Ecto neural progenitor cell (in vitro differentiated cells): ENCODE measurements at places on chromosomes 16 and 17.
A peak's percentile ranks its signal among the peaks of the same experiment; 100 is the strongest.

GRCh38 chr17:10993126-10993525 lies 155.2 kb upstream of the PIRT start:
- no peak for DNase-seq

DNA sequence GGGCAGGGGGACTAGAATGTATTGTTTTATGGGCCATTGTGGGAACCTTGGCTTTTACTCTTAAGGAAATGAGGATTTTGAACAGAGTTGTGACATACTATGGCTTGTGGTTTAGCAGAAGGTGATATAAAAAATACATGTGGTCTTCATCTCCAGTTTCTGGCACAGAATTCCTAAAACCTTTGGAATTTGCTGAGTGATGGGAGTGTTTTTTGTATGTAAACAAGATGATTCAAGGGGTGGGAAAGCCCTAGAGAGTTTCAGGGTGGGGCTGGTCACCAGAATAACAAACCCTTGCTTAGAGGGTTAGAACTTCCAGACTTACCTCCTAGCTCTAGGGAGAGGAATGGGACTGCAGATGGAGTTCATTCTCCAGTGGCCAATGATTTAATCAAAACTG lies 316.1 kb downstream of the PHKB start:
- no peak for DNase-seq

DNA sequence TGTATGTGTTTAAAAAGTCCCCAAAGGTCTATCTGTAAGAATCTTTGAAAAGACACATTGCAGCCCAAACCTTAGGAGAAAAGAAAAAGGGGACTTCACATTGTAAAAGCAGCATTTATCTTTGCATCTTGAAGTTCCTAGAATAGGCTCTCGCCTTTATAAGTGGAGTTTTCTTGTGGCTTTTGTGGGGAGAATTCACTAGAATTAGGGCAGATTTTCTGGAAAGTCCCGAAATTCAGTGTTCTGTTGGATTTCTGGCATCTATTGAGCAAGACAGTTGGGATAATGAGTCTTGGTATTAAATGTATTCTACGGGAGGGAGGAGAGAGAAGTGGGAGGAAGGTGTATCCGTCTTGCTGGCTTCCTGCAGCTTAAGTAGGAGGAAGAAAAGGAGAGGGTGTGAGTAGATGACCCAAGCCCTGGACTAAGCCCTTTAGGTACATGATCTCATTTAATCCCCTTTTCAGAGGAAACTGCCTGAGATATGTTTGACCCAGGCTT lies 62.6 kb downstream of the PRKCA start:
- peak; percentile 46 for DNase-seq

GRCh38 chr17:38685491-38685890 lies 10.7 kb upstream of the EPOP start:
- DNase-seq: no peak

GRCh38 chr17:40469805-40470675 lies 26.8 kb downstream of the IGFBP4 start:
- DNase-seq: no peak

- DNase-seq: no peak
These were observed 77.9 kb upstream of the LGALS9 start for GRCh38 chr17:27553019-27553511.

DNA sequence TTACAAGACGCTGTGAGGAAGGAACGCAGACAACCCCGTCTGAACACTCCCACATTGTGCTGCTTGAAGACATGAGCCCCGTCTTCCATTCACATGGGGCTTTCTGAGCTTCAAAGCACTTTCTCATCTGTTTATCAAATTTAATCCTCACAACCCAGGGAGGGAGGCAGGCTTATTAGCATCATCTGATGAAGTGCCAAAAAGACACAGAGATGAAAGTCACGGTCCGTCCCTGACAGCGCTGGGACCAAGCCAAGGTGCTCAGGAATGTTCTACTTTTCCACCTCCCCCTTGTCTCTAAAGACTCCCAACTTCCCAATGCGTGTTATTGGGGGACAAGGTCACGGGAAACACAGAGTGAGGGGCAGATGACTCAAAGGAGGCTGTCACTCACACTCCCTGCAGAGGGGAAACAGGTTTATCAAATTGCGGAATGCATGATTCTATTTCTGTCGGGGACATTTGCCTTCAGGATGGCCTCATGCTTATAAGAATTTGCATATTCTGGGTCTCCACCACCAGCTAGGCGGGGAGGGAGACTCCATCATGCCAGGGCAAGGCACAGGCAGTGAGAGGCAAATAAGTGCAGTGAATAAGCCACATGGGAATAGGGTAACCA lies 10.7 kb downstream of the XYLT1 start:
- DNase-seq: no peak

DNA sequence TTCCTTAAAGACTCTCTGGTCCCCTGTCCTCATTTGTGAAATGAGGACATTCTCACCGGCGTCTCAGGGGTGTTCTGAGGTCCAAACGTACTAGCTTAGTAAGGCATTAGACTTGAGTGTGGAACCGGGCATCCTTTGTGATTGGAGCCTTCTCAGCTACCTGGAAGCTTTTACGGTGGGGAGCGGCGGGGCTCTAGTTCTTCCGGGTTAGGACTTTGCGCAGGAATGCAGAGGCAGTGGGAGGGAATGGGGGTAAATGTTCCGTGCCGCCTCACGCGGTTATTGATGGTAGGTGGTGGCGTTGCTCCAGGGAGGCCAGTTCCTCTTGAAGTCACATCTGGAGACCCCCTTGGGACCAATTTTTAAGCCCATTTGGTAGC lies 113.6 kb downstream of the SNX29 start:
- no peak for DNase-seq

DNA sequence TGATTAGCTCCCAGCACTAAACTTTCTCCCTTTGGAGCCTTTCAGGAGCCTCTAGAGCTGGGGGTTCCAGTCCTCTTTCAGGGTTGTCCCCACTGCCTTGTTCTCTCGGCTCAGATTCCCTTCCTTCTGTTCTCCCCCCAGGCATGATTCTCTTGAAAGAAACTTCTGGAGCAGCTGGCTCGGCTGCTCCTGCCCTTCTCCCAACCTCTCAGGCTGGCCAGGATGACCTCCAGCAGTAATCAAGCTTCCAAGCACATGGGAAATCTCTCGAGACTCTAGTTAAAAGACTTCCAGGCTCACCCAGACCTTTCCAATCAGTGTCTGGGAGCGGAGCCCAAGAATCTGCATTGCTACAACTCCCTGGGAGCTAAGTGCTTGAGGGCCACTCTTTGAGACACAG lies 3.6 kb downstream of the SDK2 start:
- no peak for DNase-seq

- no peak for DNase-seq
These were observed 5.4 kb downstream of the BANP start for GRCh38 chr16:87956365-87957231.

- DNase-seq: no peak
These were observed 1.1 kb downstream of the CRAMP1 start for GRCh38 chr16:1613211-1613622.

- DNase-seq: no peak
These were observed 1.5 kb downstream of the SPOP start for GRCh38 chr17:49676276-49676868.

DNA sequence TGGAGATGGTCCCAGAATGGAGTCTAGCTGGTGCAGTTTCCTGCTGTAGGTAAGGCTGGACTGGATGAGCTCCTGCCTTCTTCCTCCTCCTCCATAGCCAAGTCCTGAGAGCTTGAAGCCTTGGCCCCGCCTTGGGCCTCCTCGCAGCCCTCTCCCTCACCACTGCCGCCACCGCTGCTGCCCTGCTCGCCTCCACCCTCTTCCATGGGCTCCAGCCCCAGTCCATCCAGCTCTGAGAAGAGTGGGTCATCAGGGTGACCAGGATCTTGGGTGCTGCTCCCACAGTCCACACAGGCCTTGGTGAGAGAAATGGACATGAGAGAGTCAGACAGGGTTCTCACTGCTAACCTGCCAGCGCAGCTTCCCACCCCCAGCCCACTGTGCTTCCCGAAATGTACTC lies 11.2 kb downstream of the PER1 start:
- DNase-seq: no peak

- DNase-seq: no peak
These were observed 25.0 kb downstream of the PPL start for GRCh38 chr16:4911970-4912386.

GRCh38 chr17:41873559-41874292 lies 8.5 kb upstream of the KLHL11 start:
- DNase-seq: no peak

DNA sequence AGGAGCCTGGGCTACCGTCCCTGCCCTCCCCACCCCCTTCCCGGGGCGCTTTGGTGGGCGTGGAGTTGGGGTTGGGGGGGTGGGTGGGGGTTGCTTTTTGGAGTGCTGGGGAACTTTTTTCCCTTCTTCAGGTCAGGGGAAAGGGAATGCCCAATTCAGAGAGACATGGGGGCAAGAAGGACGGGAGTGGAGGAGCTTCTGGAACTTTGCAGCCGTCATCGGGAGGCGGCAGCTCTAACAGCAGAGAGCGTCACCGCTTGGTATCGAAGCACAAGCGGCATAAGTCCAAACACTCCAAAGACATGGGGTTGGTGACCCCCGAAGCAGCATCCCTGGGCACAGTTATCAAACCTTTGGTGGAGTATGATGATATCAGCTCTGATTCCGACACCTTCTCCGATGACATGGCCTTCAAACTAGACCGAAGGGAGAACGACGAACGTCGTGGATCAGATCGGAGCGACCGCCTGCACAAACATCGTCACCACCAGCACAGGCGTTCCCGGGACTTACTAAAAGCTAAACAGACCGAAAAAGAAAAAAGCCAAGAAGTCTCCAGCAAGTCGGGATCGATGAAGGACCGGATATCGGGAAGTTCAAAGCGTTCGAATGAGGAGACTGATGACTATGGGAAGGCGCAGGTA lies 762 bp downstream of the CDK12 start:
- DNase-seq: no peak

- DNase-seq: no peak
These were observed at the start of gene CRHR1 for GRCh38 chr17:45784293-45784740. CRHR1 (plus strand) TSS chr17:45784320; CDS start chr17:45784545, 225 bp downstream.

DNA sequence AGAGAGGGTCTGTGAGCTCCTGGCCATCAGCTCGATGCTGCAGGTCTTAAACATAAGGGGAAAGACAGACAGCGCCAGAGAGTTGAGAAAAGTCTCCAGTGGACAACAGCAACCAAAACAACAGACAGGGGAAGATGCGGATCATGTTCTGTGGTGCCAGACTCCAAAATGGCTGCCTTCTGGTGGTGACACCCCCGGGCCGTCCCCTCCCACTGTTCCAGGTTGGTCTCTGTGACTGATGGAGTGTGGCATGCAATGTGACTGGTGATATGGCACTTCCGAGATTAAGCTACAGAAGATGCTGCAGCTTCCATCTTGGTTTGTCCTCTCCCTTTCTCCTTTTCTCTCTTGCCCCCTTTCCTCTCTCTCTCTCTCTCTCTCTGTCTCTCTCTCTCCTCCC lies 40.4 kb upstream of the RBFOX3 start:
- DNase-seq: no peak

DNA sequence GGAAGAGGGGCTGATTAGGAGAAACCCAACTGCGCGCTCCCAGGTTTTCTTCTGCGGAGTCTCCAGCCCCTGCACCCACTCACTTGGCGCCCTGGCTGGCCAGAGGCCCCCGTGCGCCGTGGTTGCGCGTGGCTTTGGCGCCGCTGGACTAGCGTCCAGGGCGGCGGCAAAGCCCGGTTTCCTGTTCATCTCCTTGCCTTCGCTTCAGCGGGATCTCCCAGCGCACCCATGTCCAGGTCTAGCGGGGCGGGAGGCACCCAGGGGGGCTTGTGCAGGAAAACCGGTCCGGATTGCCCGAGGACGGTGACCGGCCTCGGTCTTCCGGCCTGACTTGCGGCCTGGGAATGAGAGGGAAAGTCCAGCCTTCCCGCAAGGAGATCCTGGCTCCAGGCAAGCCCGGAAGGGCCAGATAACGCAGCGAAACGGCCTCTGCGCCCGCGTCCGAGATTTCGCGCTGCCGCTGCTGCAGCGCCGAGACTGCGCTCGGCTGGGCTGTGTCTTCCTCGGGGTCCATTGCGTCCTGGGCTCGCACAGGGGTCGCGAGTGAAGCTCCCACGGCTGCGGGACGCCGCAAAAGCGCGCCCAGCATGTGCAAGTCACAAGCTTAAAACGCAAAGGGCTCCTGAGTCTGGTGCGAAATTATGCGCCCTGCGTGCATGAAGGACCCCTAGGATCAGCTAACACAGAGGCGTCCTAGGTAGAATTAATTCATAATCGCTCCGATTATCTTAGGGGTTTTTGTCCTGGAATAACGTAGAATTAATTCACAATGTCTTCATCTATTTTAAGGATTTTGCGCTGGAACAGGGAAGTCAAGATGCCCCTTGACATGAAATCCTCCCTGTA lies 5.7 kb downstream of the FOXF1 start:
- no peak for DNase-seq

GRCh38 chr17:63430223-63430622 lies 15.9 kb downstream of the CYB561 start:
- DNase-seq: no peak

- no peak for DNase-seq
These were observed 83.1 kb downstream of the NT5M start for GRCh38 chr17:17386094-17386800.

GRCh38 chr17:72987166-72987565 lies 105.3 kb downstream of the SLC39A11 start:
- no peak for DNase-seq

- DNase-seq: peak; percentile 74
These were observed 385 bp downstream of the CFAP119 start for GRCh38 chr16:30761427-30761927.

DNA sequence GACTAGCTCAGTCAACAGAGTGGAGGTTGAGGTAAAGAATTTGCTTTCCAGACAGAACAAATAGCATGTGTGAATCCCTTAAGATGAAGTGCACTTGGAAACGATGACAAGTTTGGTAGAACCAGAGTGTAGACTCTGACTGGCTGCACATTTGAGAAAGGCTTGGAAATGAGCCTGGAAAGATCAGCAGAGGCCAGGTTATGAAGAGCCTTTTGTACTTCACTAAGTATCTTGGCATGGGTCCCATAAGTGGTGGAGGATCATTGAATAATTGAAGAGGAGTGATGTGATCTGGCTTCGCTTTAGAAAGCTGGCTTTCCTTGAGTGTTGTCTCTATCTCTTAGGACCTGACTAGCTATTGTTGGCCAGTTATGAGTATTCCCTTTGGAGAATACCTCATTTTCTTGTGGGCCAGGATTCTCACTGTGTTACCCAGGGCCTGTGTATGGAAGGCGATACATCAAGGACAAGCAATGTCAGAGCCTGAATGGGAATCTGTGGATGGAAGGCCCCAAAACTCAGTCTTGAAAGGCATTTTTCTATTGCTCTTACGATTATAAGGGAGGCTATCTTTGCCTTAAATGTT lies 329.8 kb downstream of the UTP18 start:
- DNase-seq: no peak

DNA sequence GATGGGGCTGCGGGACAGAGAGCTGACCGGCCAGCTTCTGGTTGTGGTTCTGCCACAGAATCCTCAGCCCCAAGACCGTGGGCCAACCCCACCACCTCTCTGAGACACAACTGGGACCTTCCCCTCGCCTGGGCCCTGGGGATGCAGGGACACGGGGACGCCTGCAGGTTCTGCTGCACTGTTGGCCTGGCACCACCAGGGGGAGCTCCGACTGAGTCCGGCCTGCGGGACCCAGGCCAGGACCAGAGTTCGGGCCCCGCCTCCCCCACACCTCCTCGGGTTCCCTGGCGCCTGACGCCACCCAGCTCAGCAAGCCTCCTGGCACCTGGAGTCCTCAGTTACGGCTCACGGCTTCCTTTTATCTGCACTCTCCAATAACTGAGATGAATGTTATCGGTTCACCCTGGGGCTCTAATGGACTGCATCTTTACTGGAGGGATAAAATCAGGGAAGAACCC lies 27.3 kb downstream of the TBC1D16 start:
- DNase-seq: peak; percentile 90

GRCh38 chr16:30063278-30063892 lies 2.2 kb upstream of the ALDOA start:
- no peak for DNase-seq

- DNase-seq: no peak
These were observed 14.7 kb downstream of the RNF43 start for GRCh38 chr17:58402679-58403078.

GRCh38 chr16:77468831-77469230 lies 34.0 kb upstream of the ADAMTS18 start:
- DNase-seq: no peak
